Activated CD4-positive, CD25-positive, alpha-beta regulatory T cell treated with anti-CD3 and anti-CD28 coated beads, Interleukin-2, amount 50 U/mL, for 24 hours (primary cell): ENCODE measurements at places on chromosomes 11 and 22.

- no peak for ATAC-seq
These were observed 108.8 kb downstream of the WT1 start for GRCh38 chr11:32326522-32326921.

DNA sequence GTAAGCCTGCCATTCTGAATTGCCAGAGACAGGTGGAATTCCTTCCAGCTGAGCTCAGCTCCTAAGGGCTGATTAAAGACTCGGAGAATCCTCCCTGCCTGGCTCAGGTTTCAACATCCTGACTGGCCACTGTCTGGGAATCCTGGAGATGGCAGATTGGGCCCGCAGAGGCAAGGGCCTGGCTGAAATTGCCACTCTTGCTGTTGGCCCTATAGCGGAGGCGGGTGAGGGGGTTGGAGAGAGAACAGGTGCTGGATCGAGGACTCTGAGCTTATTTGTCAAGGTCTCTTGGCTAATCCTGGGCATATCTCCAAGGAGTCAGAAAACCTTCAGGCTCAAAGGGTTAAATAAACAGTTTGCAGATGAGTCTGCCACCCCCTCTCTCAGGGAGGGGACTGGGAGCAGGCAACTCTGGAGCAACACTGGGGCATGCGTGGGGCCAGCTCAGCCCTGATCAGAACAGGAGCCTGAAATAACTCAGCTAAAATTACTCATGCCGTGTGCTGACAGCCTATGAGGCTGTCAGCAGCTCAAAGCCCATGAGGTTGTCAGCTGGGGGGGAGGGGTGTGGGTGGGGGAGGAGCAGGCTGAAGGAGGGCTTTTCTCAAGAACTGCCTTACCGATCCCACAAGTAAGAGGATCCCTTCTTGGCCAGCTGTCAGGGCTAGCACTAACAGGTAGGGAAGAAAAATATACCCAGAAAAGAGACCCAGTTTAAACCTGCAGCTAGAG is 14.7 kb upstream of the MFRP start:
- ATAC-seq: peak; percentile 86

DNA sequence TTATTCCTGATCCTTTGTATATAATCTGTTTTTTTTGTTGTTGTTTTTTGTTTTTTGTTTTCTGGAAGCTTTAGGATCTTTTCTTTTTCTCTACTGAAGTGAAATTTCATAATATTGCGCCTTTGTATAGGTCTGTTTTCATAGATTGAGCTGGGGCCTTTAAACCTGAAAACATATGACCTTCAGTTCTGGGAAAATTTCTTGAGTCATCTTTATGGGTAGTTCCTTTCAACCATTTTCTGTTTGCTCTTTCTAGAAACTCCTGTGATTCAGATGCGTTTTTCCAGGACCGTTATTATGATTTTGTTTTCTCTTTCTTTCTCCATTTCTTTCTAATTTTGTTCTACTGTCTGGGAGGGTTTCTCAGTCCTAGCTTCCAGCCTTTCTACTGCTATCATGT is 43.7 kb downstream of the BSX start:
- ATAC-seq: peak; percentile 25

- ATAC-seq: no peak
These were observed 56.1 kb downstream of the RBFOX2 start for GRCh38 chr22:35972559-35972958.

DNA sequence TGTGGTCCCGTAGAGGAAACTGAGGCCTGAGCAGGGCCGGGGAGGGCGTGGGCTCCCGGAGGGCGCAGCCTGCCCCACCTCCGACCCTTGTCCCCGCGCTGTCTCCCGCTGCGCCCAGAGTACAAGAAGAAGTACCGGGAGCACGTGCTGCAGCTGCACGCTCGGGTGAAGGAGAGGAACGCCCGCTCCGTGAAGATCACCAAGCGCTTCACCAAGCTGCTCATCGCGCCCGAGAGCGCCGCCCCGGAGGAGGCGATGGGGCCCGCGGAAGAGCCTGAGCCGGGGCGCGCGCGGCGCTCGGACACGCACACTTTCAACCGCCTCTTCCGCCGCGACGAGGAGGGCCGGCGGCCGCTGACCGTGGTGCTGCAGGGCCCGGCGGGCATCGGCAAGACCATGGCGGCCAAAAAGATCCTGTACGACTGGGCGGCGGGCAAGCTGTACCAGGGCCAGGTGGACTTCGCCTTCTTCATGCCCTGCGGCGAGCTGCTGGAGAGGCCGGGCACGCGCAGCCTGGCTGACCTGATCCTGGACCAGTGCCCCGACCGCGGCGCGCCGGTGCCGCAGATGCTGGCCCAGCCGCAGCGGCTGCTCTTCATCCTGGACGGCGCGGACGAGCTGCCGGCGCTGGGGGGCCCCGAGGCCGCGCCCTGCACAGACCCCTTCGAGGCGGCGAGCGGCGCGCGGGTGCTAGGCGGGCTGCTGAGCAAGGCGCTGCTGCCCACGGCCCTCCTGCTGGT is 1.9 kb downstream of the NLRP6 start:
- ATAC-seq: peak; percentile 27

DNA sequence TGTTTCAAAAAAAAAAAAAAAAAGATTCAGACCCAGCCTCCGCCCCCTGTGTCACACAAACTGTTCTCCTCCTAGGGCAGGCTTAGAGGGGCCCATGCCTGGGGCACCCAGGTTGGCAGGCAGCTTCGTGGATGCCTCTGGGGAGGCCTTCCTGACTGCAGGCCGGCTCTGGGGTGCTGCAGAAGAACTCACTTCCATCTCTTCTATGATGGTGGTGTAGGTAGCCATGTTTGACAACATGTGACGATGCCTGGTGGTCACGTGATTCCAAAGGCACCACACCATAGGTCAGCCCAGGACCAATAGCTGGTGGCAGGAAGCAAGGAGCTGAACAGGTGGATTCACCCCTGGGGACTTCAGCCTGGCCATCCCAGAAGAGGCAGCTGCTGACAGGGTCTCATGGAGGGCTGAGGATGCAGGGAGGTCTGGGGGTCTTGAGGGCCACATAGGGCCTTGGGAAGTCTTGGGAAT is 24.1 kb upstream of the CELSR1 start:
- ATAC-seq: no peak

- ATAC-seq: no peak
These were observed 1.2 kb downstream of the C2CD2L start for GRCh38 chr11:119108146-119108856.

DNA sequence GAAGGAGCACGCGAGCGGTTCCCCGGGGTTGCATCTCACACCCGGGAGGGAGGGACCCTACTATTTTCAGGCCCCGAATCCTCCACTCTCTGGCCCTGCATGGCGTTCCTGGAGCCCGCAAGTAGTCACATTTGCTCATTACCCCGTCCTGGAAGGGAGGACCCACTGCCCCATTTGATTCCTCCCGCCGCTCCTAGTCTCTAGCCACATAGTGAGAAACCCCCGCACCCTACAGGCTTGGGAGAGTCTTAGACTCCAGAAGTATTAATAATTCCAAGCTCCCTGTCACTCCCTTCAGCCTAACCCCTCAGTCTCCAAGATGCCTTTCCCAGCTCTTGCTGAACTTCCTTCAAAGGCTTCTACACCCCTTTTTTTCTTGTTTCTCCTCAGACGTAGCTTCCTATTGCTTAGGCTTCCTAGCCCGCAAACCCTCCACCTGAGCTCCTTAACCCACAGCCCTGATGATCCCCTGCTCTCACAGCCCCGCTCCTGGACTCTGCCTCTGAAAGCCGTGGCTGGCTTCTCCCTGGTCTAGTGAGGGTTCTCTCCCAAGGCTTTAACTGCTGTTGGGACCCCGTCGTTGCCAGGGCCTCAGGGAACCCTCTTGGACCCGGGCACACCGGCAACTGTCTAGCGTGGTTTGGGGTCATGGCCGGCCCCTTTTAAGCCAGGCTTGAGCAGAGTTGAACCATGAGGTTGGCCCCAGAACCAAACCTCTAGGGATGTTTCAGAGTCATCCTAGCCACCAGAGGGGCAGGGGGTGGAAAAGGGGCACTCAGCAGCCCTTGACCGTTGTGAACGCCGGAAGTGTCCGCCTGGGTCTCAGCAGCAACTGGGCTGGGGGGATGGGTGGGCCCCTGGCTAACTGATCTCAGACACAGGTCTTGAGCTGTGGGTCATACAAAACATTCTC is 862 bp downstream of the GGA1 start:
- no peak for ATAC-seq

DNA sequence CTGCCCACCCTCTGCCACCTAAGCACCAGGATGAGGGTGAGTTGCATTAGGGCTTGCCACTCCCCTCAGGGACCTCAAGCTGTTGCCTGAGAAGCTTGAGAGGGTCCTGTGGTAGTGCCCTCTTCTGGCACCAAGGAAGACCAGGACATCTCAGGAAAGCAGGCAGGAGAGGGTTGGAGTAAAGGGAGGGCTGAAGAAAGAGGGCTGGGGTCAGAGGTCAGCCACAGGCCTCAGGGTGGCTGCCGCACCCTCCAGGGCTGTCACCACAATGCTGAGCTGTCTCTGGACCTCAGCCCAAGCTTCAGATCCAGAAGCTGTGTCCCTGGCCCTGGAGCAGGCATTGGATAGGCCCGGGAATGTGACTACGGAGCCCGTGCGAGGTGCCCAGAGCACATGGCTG is 4.1 kb downstream of the SAC3D1 start:
- no peak for ATAC-seq

- ATAC-seq: no peak
These were observed 44.6 kb upstream of the LIN7C start for GRCh38 chr11:27551127-27551526.

DNA sequence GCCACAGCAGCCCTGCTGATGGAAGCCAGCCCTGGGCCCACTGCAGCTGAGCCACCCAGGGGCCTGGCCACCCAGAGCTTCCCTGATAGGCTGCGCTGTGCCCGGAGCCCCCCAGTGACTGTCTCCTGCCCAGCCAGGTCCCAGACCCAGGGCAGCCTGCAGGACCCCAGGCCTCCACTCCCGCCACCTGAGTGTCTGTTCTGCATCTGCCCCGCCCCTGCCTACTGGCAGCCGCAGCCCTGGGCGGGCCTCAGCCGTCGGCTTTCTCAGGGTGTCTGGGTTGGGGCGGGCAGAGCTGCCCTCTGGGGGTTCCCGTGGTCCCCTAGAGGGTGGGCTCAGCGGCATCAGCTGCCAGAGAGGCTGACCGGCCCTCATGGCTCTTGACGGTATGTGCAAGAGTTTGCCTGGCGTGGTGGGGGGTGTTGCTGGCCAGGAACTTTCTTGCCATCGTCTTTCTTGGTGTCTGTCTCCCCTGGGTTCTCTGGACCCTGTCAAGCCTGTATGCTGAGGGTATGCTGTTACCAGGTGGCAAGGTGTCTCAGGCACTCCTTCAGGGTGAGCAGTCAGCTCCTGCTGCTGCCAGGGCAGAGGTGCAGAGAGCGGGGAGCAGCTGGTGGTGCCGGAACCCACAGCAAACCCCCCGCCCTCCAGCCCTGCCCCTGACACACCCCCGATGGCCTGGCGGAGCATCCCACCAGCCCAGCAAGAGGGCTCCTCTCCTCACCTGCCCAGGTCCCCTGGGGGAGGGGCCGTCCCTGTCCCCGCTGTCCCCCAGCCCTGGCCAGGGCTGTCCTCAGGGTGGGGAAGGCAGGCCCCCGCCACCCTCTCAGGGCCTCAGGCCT is 12.2 kb upstream of the PIM3 start:
- no peak for ATAC-seq
